Activated CD8-positive, alpha-beta memory T cell treated with anti-CD3 and anti-CD28 coated beads for 1 hour (primary cell): ENCODE measurements at places on chromosomes 4 and X.

GRCh38 chrX:41779030-41779564 lies 55.1 kb downstream of the GPR82 start:
- no peak for DNase-seq

- DNase-seq = no peak
These were observed 129.1 kb downstream of the HMX1 start for GRCh38 chr4:8742546-8742945.

- no peak for DNase-seq
These were observed 22.9 kb downstream of the ACOT9 start for GRCh38 chrX:23720117-23720677.

DNA sequence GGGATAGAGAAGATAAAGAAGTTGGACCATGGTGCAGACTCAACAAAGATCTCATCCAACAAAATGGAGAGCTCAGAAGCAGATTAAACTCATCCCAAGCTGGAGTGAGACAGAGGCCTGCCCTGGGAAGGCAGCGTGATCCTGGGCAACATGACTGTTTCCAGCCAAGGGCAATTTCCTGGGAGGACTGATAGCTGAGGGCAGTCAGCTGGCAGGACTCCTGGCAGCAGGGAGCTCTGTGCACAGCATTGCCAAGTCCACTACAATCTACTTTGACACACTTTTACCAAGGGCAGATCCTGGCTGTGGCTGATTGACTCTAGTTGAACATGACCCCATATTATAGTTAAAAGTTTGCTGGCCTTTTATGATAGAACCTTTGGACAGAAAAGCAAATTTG lies 357.3 kb upstream of the RASGEF1B start:
- DNase-seq = no peak

DNA sequence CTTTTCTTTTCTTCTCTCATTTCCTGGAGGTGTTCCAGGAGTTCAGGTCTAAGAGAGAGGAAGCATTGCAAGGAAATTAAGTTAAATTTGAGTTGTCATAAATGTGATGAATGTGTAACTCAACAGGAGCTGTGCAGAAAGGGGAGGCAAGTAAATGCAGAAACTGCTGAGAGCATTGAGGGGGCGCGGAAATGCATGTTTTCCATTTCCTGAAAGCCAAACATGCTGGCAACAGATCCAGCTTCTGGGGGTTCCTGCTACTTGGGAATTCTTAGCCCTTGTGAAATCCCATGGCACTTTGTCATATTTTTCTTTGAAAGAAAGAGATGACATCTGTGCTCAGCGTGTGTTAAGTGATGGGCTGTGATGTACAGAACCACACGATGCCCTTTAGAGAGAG lies 33.8 kb upstream of the NAP1L5 start:
- DNase-seq = no peak

DNA sequence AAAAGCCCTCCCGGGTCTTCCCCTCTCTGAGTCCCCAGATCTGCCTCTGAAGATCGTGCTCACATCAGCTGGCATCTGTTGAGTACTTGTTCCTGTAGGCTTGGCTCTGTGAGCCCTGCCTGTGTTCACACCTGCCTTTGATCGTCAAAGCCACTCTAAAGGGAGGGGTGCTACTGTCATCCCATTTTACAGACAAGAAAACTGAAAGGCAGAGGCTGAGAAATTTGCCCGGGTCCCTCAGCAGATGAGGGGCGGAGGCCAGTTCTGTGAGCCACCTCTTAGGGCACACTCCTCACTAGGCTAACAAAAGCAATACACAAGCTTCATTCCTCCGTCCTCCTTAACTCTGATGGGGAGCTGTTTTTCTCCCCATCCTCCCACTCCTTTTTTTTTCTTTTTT lies 655 bp downstream of the CYTL1 start:
- DNase-seq = no peak

DNA sequence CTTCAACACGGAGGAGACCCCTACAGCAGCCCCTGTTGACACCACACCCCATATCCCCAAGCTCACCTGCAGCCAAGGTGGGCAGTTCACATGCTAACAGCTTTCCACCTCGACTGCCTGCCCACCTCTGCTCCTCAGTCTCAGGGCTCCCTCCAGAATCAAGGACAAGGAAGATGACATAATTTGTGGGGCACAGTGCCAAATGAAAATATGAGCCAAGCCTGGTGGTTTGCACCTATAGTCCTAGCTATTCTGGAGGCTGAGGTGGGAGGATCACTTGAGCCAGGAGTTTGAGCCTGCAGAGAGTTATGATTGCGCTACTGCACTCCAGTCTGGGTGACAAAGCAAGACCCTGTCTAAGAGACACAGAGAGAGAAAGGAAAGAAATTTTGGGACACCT lies 516.3 kb downstream of the BCOR start:
- no peak for DNase-seq

- no peak for DNase-seq
These were observed 59.1 kb downstream of the CASP3 start for GRCh38 chr4:184590196-184590595.

DNA sequence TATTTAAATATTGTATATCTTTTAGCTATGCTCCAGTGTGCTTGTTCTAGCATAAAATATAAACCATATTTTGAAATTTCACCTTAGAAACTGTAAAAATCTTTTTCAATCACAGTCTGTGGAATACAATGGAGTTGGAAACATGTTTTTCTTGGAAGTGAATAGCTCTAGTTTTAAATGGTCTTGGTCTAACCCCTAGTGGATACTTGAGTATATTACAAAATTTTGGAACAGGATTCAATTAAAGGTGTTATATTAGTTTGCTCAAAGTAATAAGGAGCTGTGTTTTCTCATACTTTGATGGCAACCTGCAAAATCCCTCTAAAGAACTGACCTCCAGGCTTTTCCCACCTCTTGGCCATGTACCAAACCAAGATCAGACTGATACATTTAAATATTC lies 48.2 kb downstream of the STK26 start:
- DNase-seq = no peak

GRCh38 chr4:110614173-110614963 lies 8.5 kb downstream of the PITX2 start:
- no peak for DNase-seq

GRCh38 chrX:48540028-48540375 lies 488 bp downstream of the TBC1D25 start:
- no peak for DNase-seq

GRCh38 chr4:134024251-134024650 lies 177.3 kb downstream of the PABPC4L start:
- DNase-seq = no peak

GRCh38 chr4:25299476-25300203 lies 12.9 kb upstream of the ZCCHC4 start:
- DNase-seq = no peak

- DNase-seq = no peak
These were observed 347.8 kb upstream of the PITX2 start for GRCh38 chr4:110970642-110971041.

DNA sequence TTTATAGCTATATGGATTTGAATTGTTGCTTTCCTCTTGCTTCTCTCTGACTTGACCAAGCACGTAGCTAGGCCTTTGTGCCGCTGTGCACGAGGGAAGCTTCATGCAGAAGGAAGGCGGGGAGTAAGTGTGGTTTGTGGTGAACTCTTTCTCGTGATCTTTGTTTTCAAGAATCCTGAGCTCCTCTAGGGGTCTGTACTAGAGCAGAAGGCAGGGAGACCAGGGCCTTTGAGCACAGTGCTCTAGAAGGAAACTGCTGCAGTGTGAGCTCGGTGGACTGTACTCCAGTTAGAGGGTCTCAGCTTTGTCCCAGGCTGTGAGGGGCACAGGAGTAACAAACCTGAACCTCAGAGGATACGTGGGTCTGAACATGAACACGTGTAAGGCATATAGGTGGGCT lies 49.0 kb downstream of the AGA start:
- no peak for DNase-seq

DNA sequence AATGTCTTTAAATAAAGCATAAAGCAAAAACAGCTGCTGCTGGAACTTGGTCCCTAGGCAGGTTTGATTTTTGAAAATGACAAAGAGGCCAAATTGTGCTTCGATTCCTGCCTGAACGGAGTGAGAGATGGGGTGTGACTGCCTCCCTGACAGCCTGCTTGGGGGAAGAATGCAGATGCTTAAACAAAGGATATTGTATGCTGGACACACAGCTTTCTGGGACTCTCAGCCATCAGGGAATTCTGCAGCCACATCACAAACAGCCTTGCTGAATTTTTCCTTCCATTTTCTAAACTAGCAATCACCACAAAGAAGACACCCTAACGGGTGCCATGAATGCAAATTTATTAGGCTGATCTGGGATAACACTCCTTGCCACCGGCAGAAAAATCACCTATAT lies 83.9 kb upstream of the CPEB2 start:
- DNase-seq = no peak

- DNase-seq = no peak
These were observed 361.9 kb upstream of the RASGEF1B start for GRCh38 chr4:81833576-81833975.

DNA sequence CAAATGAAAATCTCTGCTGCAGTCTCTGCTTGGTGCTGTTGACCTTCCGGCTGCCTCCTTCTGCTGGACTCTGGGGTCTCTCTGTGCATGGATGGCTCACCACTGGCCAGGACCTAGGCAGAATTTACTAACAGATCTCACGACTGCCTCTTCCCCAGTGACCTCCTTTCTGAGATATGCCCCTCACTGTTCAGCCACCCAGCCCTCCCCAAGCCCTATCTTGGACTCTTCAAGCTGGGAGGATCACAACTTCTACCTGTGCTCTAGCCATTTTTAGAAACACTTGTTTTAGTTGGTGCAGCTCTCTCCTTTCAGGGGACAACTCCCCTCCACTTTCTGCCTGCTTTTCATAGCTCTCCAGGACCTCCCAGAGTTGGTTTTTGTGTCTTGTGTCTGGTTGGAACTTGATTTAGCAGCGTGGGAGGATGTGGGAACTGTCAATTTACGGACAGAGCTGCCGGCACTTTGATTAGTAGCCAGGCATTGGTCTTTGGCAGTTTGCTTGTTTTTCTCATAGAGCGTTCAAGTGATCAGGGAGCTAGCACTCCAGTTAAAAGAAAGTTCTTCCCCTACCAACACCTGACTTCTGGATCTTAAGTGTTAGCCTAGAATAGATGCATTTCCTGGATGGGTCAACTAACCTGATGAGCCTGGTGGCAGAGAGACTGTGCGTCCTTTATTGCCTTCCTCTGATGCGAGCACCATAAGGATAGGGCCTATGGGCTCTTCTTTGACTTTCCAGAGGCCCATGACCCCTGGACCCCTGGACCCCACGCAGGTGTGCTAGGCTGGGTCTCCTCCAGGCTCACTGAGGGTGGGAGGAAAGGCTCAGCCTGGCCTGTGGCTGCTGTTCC lies 6.5 kb downstream of the RGS12 start:
- DNase-seq = no peak

GRCh38 chr4:113316879-113317278 lies 267.4 kb downstream of the ANK2 start:
- DNase-seq = no peak

- no peak for DNase-seq
These were observed 937.1 kb downstream of the CCSER1 start for GRCh38 chr4:91064157-91064853.
